ENCODE measurements at places on chromosomes 13 and 19. TPM values are rescaled to one million over a fixed set of nuclear protein-coding genes. Genes with fewer than 3 reads are reported as not detected.

The SHC2 gene
- total RNA-seq, result 9.1 TPM

The CATSPERD gene
- not detected for total RNA-seq

The KLK14 gene
- total RNA-seq, result not detected

The CYP2A13 gene
- total RNA-seq, result not detected

The PLK5 gene
- not detected for total RNA-seq

The CCL25 gene
- not detected for total RNA-seq

The CACNA1A gene
- 1.3 TPM for total RNA-seq

The KLK2 gene
- total RNA-seq, result not detected

The NCAN gene
- 0.08 TPM for total RNA-seq

The POSTN gene
- total RNA-seq, result 42.8 TPM

The ANGPTL8 gene
- total RNA-seq, result not detected

The SLC17A7 gene
- not detected for total RNA-seq

The KLK3 gene
- not detected for total RNA-seq

The GPR180 gene
- 8.9 TPM for total RNA-seq

The BCAM gene
- 31.2 TPM for total RNA-seq

The CNFN gene
- total RNA-seq, result not detected

The WTIP gene
- 24.3 TPM for total RNA-seq

The OR7A5 gene
- total RNA-seq, result 0.16 TPM

The FLT1 gene
- total RNA-seq, result 4.8 TPM

The S1PR4 gene
- not detected for total RNA-seq

The DEDD2 gene
- 34.8 TPM for total RNA-seq
